Fibroblast of mammary gland (primary cell): ENCODE measurements at places on chromosomes 16 and 17.
A peak's percentile ranks its signal among the peaks of the same experiment; 100 is the strongest.

DNA sequence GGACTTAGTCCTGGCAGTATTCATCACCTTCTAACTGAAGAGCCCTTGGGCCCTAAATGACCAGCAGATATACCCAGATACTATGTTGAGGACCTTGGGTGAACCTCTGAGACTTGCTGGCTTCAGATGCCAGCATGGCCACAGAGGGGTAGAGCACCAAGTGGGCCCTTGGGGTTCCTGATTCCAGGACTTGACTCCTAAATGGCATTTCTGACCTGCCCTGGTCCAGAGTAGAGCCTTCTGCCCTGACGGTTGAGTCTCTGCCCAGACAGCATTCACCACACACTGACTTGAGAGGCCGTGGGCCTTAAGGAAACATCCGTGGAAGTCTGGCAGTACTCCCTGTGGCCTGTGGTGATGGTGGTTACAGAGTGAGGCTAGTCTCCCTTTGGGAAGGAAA lies 2.8 kb upstream of the APPBP2 start:
- DNase-seq, result no peak

DNA sequence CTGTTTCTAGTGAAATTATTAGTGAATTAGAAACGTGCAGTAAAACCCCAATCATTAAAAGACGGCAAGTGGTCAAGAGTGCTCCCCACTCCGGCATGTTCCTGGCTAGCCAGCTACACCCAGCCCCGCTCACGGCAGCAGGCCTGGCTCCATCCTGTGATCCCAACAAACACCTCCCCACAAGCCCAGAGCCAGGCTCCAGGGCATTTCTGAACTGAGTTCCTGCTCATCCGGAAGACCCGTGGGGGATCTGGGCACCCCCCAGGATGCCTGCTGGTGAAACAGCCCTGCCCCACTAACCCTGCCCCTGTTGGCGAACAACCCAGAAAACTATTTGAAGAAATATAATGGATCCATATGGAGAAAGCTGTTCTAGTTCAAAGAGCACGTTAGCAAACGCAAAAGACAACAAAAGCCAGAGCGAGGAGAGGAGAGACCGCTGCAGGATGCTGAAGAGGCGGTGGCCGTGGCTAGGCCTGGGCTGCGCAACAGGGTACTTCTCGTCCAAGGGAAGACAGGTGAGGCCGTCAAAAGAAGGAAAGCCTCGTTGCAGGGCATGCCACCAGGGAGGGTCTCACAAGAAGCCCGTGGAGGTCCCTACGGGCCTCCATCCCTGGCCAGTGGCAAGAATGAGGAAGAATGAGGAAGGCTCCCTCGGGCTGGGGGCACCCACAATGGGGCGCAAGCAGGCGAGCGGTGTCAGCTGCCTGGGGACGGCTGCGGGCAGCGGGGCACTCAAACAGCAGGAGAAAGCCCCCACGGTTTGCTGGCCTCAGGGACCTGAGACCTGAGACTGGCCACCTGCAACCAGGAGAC lies 19.2 kb downstream of the SLC16A3 start:
- no peak for DNase-seq

DNA sequence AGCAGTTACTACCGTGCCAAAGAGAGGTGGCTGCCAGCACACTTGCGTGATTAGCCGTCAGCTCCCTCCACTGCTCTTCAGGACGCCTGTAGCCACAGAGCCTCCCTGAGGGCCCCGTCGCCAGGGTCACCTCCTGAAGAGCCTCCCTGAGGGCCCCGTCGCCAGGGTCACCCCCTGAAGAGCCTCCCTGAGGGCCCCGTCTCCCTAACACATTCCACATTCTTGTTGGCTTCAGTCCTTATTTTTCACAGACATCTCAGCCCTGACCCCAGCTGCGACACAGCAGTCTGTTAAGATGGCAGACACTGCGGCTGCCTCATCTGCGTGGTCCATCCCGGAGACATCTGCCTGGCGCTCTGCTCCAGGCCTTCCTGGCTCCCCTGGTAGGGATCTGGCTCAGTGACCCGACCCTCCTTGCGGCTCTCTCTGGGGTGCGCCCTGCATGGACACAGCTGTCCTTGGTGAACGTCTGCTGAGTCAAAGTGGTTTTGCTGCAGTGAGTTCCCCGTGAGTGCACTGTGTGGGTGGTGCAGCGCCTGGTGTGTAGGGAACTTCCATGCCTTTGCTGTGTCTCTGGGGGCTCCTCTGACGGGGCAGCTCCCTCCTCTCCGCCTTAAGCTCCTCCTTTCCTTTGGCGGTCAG lies 11.4 kb downstream of the ACSF3 start:
- DNase-seq, result peak; percentile 33

- DNase-seq, result no peak
These were observed 710.1 kb downstream of the MAF start for GRCh38 chr16:78890373-78890895.

GRCh38 chr16:19094542-19095365 lies 19.0 kb upstream of the ITPRIPL2 start:
- DNase-seq, result no peak

GRCh38 chr16:55476625-55477533 lies 2.1 kb upstream of the MMP2 start:
- no peak for DNase-seq

DNA sequence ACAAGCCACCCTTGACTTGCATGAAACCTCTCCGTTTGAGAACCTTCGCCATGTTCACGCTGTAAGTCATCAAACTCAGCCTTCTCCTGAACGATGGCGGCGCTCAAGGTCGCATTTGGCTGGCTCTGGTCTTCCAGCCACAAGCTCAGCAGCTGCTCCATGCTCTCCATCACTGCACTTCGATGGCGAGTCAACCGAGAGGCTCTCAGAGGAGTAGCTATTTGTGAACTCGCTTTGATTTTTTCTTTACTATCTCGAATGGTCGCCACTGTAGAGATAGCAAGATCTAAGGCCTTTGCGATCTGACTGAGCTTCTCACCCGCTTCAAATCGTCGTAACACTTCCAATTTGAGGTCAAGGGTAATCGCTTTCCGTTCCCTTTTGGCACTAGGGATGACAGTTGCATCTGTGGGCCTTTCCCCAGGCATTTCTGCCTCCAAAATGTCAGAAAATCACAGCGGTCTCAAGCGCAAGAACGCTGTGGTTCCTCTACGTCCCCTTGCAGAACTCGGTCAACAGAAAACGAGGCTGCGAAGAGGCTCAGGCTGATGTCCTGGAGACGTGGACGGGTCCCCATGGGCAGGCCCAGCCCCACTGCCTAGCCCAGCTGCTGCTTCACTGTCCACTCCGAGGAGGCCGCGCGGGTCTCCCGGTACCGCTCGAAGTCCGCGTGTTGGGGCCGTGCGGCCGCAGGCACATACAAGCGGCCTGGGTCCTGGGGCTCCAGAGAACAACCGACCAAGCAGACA lies 23.1 kb downstream of the DEF8 start:
- peak; percentile 10 for DNase-seq

DNA sequence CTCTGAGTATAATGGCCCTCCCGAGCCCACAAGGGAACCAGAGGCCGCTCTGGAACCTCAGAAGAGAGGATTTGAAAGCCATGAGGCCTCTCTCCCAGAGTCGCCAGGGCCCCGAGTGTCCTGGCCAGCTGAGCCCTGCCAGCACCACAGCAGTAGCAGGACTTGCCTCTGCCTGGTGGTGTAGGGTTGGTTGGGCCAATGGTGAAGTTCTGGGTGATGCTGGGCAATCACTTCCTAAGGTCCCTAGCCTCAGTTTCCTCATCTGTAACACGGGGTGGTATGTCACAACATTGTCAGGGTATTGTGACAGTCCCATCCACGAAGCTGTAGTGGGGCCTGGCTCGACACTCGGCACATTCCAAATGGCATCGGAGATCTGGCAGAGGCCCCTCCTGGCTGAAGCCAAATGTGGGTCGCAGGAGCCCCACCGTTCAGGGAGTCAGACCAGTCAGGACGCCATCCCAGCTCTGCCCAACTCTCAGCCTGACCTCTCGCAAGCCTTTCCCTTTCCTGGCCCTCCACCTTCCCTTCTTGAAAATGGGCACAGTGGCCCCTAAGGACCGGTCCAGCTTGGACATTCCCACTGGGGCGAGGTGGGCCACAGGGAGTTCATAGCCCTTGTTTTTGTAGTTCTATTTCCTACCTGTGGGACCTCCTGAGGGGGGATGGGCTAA lies 1.7 kb downstream of the NATD1 start:
- no peak for DNase-seq

- DNase-seq, result no peak
These were observed 20.9 kb downstream of the ATP2A3 start for GRCh38 chr17:3943240-3943891.

DNA sequence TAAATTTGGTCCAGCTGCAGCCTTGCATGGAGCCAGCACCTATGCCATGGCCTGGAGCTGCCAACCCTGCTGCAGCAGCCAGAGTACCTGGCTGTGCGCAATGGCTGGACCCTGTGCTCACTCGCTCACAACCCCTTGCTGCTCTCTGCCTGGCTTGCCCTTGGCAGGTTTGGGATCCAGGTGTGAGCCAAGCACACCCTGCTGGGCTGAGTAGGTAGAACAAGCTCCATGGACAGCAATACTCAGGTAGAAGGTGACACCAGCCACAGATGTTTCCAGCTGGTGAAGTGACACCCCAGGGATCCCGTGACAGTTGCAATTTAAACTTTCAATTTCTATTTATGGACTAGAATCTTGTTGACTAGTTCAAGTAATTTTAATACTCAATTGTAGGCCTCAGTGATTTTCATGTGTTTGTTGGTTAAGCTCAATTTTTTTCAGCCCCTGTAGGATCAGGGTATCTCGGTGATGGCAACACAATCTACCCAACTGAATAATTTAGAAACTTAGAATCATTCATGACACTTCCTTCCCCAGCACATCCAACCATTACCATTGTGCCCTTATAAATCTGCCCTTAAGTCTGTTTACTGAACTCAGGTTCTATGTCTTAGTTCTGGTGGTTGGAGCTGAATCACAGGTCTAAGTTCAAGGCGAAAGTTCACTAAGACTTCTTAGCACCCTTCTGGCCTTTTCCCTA lies 480.0 kb downstream of the PMP22 start:
- no peak for DNase-seq

- peak; percentile 88 for DNase-seq
These were observed 2.9 kb upstream of the FOXC2 start for GRCh38 chr16:86563469-86564345.

- no peak for DNase-seq
These were observed 178.3 kb downstream of the PRKCB start for GRCh38 chr16:24013864-24014645.

DNA sequence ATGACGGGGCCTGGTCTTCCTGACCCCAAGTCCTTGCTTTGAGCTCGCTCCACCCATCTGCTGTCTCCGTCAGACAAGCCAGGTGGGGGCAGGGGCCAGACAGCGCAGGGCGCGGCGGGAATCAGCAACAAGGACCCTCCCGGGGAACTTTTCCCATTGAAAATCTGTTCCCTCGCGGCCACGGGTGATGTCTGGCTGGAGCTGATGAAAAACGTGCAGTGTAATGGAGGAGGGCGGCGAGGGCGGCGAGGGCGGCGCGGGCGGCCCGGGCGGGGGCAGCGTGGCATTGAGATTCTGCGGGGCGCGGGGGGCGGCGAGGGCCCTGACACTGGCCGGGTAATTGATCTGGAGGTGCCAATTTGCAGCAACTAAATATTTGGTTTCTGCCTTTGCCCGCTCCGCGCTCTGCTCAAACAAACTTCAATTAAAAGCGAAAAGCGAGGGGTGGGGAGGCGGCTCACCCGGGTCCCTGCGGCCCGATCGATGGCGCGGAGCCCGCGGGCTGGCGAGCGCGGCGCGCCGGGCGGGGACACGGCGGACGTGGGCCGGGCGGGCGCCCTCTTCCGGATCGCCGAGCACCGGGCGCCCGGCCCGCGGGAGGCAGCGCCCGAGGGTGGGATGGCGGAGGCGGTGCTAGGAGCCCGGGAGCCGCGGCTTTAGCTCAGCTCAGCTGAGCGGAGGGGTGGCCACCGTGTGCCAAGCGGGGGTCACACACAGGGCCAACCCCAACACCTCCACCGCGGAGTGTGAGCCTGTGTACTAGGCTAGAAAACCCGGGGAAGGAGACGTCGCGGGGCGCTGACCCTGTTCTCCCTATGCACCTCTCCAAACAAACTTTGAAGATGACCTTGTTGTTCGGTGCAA lies 32.4 kb downstream of the DCAKD start:
- peak; percentile 30 for DNase-seq

GRCh38 chr17:17844500-17844899 lies 7.7 kb upstream of the SREBF1 start:
- DNase-seq, result no peak

DNA sequence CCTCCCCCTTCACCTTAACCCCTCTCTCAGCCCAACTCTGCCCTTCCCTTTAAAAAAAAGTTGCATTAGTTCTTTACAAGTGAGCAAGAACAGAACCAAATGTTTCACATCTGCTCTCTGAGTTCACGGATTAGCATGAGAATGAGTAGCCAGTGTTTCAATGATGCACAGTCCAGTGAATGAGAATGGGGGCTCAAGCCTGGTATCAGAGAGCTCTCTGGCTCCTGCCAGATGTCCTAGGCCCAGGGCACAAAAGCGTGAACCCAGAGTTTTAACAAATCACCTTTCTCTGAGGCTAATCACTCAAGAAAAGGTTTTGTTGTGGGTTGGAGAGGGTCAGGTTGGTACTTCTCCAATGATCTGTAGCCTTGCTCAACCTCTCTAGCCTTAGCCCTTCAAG lies 41.5 kb upstream of the HS3ST3A1 start:
- no peak for DNase-seq

DNA sequence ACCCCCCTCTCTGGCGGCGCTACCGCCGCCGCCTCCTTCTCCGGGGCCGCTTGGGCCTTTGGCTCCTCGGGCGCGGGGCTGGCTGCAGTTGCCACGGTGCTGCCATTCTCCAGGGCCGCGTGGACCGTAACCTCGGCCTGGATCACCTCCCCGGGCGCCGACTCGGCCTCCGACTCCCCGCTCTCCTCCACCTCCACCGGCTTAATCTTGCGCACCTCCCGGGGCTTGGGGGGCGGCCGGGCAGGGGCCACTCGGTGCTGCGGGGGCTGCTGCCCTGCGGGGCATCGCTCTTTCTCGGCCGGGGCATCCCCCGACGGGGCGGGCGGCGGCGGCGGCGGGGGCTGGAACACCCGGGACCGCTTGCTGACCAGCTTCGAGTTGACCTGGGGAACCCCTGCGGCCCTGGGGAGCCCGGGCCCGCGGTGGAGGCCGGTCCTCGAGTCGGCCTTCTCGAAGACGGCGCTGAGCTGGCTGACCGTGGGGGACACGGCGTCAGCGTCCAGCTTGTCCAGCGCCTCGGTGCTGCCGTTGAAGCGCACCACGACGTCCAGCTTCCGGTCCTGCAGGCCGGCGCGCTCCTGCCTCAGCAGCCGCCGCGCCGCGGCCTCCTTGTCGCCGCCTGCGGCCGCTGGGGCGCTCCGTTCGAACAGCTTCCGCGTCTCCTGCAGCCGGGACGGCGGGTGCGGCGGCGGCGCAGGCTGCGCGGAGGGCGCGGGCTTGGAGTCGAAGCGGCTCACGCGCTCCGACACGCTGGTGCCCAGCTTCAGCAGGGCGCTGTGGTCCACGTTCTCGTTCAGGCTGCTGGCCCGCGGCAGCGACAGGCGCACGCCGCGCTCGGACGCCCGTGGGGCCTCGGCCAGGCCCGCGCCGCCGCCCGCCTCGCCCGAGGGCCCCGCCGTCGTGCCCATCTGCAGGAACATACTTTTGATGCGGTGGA lies 792 bp downstream of the PPP1R9B start:
- DNase-seq, result peak; percentile 52

- DNase-seq, result no peak
These were observed 16.9 kb upstream of the RNF213 start for GRCh38 chr17:80243526-80244433.
